ENCODE measurements at places on chromosomes 4 and X. TPM values are rescaled to one million over a fixed set of nuclear protein-coding genes. Genes with fewer than 3 reads are reported as not detected.
A peak's percentile ranks its signal among the peaks of the same experiment; 100 is the strongest.

DNA sequence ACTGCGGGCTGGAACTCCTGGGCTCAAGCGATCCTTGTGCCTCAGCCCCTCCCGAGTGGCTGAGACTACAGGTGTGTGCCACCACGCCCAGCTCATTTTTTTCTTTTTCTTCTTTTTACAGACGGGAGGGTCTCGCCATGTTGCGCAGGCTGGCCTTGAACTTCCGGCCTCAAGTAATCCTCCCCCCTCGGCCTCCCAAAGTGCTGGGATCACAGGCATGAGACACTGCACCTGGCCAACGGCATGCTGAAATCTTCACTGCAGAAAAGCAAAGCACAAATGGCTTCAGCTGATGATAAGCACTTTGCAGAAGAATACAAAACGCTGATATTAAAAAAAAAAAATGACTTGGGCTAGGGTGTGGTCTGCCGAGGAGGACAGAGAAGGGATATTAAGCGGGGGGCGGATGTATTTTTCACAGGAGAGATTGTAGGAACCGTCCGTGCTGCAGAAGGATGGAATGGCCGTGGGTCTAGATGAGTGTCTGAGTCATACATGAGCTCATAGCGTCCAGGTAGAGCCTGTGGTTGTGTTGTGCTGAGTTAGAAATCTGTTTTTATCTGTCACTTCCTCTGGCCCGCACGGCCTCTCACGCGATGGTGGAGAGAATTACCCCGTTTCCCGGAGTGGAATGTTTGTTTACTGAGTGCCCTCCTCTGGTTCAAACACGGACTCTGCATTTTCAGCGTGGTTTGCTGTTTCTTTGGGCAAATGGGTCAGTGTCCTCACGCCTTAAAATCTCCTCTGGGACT, 8.5 kb upstream of the AKAP17A start:
- no peak overlapping the region for H3K4me3 ChIP-seq
- no peaks in the 10 kb centered on the region for H3K36me3 ChIP-seq

DNA sequence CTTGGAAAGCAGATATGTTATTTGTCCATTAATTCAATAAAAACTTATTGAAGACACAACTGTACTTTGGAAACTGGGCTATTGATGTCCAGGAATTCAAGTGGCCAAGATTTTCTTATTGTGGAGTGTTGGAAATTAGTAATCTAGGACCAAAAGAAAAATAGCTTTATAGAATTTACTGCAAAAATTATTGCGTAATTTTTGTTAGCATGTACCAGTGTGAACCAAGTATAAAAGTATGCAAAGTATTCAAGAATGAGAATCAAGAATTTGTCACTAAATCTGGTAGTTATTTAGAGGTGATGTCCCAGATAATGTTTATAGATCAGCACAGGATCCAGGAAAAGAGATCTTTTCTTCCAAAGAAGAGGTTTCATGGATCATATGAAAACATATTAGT, 468.9 kb upstream of the CTSO start:
- H3K27ac ChIP-seq: no peak overlapping the region
- no peaks in the 10 kb centered on the region for H3K36me3 ChIP-seq
- no peak overlapping the region for H3K4me3 ChIP-seq

GRCh38 chrX:104469771-104470170, 96.2 kb upstream of the IL1RAPL2 start:
- DNase-seq: no peak
- H3K27me3 ChIP-seq: no peaks in the 10 kb centered on the region
- H3K4me1 ChIP-seq: no peaks in the 10 kb centered on the region
- H3K4me3 ChIP-seq: no peak overlapping the region
- no peaks in the 10 kb centered on the region for H3K36me3 ChIP-seq

DNA sequence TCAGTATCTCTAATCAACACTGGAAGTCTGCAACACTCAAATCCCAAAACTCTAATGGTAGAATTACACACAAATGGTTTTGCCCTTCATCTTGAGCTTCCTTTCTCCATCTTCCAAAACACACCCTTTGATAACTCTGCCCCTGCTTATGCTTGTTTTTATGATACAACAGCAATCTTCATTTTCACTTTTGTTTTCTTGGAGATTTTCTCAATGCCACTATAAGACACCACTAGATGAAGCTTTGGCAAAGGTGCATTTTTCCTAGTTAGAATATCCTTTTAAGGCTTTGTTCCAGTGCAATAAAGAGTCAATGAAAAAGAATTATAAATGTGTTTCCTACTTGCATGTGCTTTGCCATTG, 472.4 kb upstream of the NWD2 start:
- H3K27ac ChIP-seq: no peak overlapping the region
- H3K27me3 ChIP-seq: no peaks in the 10 kb centered on the region
- H3K36me3 ChIP-seq: no peaks in the 10 kb centered on the region
- no peak overlapping the region for H3K4me3 ChIP-seq

DNA sequence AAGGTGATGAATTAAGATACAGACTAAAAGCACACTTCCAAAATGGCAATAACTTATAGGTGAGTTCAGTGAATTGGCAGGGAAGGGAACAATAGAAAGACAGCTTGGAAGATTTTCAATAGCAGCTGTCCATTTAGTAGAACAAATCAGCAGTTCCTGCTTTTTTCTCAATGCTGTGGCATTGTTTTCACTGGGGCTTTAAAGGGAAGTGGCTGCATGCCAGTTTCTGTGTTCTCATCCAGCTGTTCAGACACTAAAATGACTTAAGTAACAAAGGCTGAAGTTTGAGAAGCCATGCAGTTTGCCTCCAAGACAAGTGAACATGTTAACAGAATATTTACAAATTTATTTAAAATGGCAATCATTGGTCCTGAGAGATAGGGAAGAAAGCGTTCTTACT, 291.9 kb downstream of the FAM47A start:
- no peaks in the 10 kb centered on the region for H3K4me1 ChIP-seq
- H3K27me3 ChIP-seq: no peaks in the 10 kb centered on the region
- DNase-seq: no peak
- no peak overlapping the region for H3K27ac ChIP-seq
- H3K36me3 ChIP-seq: no peaks in the 10 kb centered on the region

DNA sequence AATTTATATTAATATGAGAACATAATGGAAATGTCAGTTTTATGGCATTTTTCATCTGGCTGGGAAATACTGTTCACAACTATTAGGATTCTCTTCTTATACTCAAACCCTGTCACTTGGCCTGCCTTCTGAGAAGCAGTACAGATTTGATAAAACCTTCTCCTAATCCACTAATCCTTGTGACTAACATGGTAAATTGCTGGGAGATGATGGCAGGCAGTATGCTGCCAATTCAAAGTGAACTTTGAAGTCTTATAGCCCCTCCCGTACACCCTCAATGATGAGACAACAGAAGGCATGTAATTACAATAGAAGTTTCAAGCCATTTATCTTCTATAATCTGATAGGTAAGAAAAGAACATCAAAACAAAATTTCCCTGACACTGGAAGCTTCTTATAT, 36.9 kb downstream of the PAQR3 start:
- no peaks in the 10 kb centered on the region for H3K4me1 ChIP-seq
- no peak overlapping the region for H3K27ac ChIP-seq
- no peak overlapping the region for H3K4me3 ChIP-seq

DNA sequence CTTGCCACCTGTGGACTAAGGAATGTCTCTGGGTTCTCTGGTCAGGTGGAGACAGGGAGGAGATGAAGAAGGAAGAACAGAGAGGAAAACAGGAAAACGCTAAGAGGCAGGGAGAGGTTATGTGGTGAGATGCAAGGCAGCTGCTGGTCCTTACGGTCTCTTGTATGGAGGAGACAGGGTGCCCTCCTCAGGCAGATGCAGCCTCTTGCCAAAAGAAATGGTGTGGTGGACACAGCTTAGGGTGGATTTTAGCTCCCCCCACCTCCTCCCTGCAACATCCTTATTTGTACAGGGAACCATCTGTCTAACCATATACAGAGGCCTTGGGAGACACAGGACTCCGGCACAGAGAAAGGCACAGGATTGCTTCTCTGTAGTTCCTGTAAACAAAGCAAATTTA, 9.7 kb downstream of the OCIAD2 start:
- H3K27me3 ChIP-seq: no peaks in the 10 kb centered on the region
- DNase-seq: no peak
- peaks cover under 1% of the 10 kb centered on the region for H3K36me3 ChIP-seq
- H3K4me3 ChIP-seq: no peak overlapping the region

DNA sequence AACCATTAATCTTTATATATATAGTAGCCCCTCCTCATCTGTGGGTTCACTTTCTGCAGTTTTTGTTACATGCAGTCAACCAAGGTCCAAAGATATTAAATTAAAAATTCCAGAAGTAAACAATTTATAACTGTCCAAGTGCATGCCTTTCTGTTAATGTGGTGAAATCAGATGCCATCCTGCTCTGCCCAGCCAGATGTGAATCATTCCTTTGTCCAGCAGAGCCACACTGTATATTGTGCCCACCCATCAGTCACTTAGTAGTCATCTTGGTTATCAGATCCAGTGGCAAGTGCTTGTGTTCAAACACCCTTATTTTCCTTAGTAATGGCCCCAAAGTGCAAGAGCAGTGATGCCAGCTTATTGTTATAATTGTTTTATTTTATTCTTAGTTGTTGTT, 17.2 kb upstream of the PRDM5 start:
- no peak overlapping the region for H3K27ac ChIP-seq
- no peaks in the 10 kb centered on the region for H3K4me1 ChIP-seq
- no peak for DNase-seq
- H3K36me3 ChIP-seq: no peaks in the 10 kb centered on the region
- H3K27me3 ChIP-seq: no peaks in the 10 kb centered on the region
- H3K4me3 ChIP-seq: no peak overlapping the region

DNA sequence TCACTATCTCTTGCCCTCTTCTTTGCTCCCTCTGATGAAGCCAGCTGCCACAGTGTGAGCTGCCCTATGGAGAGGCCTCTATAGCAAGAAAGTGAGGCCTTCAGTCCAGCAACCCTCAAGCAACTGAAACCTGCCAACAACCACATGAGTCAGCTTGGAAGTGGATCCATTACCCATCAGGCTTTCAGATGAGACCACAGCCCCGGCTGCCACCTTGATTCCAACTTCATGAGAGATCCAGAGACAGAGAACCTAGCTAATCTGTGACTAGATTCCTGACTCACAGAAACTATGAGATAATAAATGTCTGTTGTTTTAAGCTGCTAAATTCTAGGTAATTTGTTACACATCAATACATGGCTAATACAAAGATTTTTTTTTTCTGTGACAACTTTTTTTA, 20.4 kb upstream of the WAS start:
- DNase-seq: no peak
- no peaks in the 10 kb centered on the region for H3K27me3 ChIP-seq
- H3K27ac ChIP-seq: no peak overlapping the region
- H3K4me3 ChIP-seq: no peak overlapping the region

GRCh38 chr4:119209586-119209985, 2.9 kb upstream of the USP53 start:
- no peaks in the 10 kb centered on the region for H3K27me3 ChIP-seq
- no peak overlapping the region for H3K4me3 ChIP-seq
- no peak overlapping the region for H3K27ac ChIP-seq
- DNase-seq: no peak
- no peaks in the 10 kb centered on the region for H3K36me3 ChIP-seq

- peak within 1 kb of the TSS; percentile 30 for H3K4me3 ChIP-seq
- no peaks in the 10 kb centered on the region for H3K36me3 ChIP-seq
Observed at GRCh38 chrX:101485212-101485949, at the start of gene ARMCX4. ARMCX4 (plus strand) TSS chrX:101485456; CDS start chrX:101488590, 3,134 bp downstream.

DNA sequence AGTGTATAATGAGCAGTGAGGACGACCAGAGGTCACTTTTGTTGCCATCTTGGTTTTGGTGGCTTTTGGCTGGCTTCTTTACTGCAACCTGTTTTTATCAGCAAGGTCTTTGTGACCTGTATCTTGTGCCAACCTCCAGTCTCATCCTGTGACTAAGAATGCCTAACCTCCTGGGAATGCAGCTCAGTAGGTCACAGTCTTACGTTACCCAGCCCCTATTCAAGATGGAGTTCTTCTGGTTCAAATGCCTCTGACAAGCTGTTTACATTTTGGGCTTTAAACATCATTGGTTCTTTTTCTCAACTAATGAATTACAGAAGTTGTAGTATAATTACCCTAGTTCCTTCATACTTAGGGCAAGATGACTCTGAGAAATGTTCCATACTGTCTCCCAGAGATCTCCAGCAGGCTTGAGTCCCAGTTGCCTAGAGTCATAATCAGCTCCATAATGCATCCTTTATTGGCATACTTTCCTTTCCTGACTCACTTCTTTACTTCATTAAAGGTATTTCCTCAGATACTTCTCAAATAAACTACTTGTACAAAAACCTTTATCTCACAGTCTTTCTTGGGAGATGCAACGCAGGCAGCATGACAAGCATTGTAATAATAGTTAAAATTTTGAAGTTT, 136.5 kb downstream of the KDM6A start:
- no peak overlapping the region for H3K4me3 ChIP-seq
- no peaks in the 10 kb centered on the region for H3K36me3 ChIP-seq
- no peaks in the 10 kb centered on the region for H3K4me1 ChIP-seq
- no peak overlapping the region for H3K27ac ChIP-seq
- H3K27me3 ChIP-seq: no peaks in the 10 kb centered on the region
- DNase-seq: no peak

- H3K36me3 ChIP-seq: no peaks in the 10 kb centered on the region
- H3K27ac ChIP-seq: no peak overlapping the region
- peaks cover 6% of the 10 kb centered on the region for H3K4me1 ChIP-seq
- no peak overlapping the region for H3K4me3 ChIP-seq
- H3K27me3 ChIP-seq: no peaks in the 10 kb centered on the region
Observed at GRCh38 chr4:7132249-7132648, 60.1 kb upstream of the SORCS2 start.

SPIN2A gene
- total RNA-seq: 0.80 TPM

GRID2 gene
- total RNA-seq: 0.54 TPM

HTN1 gene
- not detected for total RNA-seq

RAB39B gene
- total RNA-seq: 0.80 TPM

HSFX1 gene
- 5.0 TPM for total RNA-seq
